ENCODE measurements at places on chromosomes 3 and 15.
A peak's percentile ranks its signal among the peaks of the same experiment; 100 is the strongest.

DNA sequence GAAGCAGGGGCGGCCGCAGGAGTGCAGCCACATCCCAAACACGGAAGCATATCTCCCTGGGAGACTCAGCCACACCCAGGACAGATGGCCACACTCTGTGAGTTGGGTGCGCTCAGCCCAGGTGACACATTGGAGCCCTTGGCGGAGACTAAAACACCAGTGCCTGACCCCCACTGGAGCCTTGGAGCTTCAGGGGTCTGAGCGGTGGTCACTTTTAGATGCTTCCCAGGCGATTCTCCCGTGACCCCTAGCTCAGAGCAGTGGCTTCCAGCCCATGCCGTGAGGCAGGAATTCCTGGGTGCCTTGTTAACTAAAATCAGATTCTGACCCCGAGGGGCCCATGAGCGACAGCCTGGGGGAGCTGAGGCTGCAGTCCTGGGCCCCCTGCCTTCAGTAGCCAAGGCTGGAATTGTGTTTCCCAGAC lies 54.5 kb downstream of the PLXNA1 start:
- no peak for DNase-seq

GRCh38 chr15:79431636-79432344 lies at the start of gene MINAR1:
MINAR1 (plus strand) TSS chr15:79432336; CDS start chr15:79456148, 23,812 bp downstream.
- peak; percentile 79 for DNase-seq

DNA sequence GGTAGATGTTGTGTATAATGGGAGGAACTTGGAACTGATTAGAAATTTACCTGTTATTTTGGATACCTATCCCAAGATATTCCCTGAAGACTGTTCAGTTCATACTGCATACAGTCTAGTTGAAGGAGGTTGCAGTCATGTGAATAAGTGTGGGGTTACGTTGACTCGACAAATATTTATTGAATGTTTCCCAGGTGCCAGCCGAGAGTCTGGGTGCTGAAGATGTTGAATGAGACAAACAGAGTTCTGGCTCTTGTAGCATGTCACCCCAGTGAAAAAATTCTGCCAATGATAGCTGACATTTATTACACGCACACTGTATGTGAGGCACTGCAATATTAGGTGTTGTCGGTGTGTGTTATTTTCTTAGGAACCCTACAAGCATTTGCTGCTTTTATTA lies 176.0 kb downstream of the KCNMB2 start:
- no peak for DNase-seq

- no peak for DNase-seq
These were observed 1523.8 kb upstream of the CADM2 start for GRCh38 chr3:83434880-83435587.

DNA sequence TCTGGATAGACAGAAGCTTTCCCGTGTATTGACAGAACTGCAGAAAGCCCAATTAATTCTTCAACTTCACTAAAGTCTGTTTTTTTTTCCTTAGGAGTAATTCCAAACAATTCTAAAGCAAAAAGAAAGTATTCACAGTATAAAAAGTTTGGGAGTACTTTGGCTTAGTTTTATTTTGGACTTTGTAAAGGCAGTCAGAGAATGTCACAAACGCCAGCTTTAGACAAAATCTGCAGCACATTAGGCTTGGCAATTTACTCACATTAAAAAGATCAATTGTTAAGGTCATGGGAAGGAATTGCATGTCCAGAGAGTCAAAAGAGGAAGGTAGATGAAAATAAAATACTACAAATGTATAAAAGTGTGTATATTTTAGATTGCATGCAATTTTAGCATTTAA lies 47.5 kb upstream of the GBE1 start:
- DNase-seq: no peak

- DNase-seq: peak; percentile 46
These were observed 437.8 kb downstream of the RBMS3 start for GRCh38 chr3:29718661-29719065.

DNA sequence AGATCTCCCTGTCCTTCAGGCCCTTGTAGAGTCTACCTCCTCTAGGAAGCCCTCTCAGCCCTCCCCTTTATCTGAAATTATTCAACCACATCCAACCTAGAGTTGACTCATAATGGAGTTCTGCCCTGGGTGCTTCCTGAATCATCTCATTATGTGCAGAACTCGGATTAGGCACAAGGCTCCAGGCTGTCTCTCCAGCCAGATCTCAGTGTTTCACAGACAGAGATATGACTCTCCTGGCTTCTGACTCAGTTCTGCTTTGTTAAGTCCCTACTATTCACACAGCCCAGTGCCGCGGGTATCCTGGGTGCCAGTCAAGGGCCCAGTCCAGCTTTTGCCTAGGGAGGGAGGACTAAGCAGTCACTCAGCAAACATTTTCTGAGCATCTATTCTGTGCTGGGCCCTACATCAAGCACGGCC lies 9.3 kb downstream of the STRA6 start:
- DNase-seq: peak; percentile 97
